Frontal cortex (tissue), 4 donors: ENCODE measurements at places on chromosomes 1 and 21. TPM values are rescaled to one million over a fixed set of nuclear protein-coding genes. Genes with fewer than 3 reads are reported as not detected.

GRCh38 chr1:96538883-96539282 lies 182.7 kb upstream of the PTBP2 start:
- DNase-seq = no peak

The ZBTB8A gene
- 43.2 TPM for total RNA-seq

- no peak for DNase-seq
Measured at GRCh38 chr1:196873385-196873784, 14.5 kb upstream of the CFHR4 start.

DNA sequence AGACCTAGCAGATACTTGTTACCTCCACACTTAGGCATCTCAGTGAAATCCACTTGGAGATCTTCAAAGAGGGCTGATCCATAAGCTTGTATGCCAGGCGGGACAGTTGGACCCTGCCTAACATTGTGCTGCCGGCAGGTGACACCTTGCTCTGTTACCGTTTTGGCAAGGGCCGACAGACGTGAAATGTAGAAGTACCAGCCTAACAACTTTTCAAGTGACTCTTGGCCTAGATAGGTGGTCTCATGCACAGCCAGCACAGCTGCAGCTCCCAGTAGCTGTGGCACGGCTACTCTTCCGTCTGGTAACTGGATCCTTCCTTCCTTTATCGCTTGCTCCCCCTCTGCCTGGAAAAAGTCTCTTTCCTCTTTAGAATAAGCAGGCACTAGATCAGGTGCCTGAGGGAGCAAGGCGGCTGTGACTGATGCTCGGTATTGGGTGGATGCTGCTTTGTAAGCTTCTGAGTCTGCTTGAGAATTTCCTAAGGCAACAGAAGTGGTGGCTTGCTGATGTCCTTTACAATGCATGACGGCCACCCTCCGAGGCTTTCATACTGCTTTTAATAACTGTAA lies 713.5 kb downstream of the AMY1C start:
- DNase-seq = no peak

- no peak for DNase-seq
Measured at GRCh38 chr1:116770625-116771024, 16.4 kb downstream of the CD2 start.

DNA sequence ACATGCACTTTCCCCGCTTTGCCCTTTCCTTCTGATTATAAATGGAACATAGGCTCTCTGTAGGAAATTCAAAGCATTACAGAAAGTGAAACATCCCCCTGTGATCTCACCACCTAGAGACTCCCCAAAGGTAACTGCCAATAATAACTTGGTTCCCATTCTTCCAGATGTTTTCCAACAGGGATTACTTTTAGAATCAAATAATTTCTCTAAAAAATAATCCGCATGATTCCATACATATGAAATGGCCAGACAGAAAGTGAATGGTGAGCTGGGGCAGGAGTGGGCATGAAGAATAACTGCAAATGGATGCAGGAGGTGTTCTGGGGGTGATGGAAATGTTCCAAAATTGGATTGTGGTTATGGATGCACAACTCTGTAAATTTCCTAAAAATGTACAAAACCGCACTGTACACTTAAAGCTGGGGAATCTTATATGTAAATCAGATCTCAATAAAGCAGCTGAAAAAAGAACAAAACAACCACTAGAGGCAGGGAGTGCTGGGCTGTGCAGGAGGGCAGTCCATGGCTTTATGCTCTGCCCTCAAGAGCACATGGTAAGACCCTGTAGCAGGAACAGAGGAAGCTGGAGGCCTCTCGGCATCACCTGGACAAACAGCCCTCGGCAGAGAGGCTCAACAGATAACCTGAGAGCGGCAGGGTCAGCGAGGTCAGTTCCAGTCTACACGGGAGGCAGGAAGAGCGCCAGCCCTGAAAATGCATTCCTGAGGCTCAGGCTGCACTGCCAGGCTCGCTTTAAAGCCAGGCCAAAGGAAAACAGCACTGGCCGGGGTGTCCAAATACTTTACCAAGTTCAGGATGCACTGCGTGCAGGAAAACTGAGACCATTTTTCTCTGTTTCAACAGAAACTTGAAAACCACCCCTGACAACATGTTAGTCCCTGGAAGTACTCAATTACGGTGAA lies 39.7 kb downstream of the CAPZB start:
- no peak for DNase-seq

The HMGCS2 gene
- not detected for total RNA-seq

- DNase-seq = no peak
Measured at GRCh38 chr1:78690516-78690915, 40.9 kb downstream of the IFI44 start.

DNA sequence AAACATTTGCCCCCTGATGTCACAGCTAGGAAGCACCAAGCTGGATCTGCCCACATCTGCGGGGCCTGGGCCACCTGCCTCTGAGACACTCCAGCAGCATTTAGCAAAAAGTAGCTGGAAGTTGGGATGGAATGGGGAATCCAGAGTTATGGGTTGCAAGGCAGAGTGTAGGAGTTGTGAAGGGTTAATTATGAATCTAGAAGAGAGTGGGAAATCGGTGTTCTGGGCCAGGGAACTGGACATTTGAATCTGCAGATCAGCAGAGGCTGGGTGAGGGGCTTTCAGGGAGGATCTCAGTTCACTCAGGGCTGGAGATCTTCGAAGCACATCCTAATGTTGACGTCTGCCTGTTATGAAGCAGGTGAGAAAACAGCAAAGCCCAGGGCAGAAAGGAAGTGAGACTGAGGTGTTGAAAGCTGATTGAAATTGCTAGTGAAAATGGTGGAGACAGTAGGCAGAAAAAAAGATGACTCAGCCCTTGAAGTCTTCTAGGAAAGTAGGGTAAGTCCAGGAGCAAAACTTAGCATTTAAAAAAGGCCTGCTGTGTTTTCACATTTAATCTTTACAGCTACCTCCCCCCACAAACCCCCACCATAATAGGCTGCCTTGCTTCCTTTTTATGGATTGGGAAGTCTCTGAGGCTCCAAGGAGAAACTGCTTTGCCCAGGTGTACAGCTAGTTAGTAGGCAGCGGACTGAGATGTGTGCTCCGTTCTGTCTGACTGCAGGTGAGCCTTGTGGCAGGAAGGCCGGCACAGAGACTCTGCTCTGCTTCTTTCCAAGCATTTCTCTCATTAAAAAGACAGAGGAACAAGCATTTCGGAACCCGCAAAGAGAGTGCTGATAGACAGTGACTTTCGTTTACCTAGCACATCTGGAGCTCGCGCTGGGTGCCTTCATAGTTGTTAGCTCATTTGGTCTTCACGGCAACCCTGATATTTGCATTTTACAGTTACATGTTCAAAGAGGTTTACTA lies 7.2 kb downstream of the VANGL1 start:
- DNase-seq = no peak

The ASCL5 gene
- not detected for total RNA-seq

DNA sequence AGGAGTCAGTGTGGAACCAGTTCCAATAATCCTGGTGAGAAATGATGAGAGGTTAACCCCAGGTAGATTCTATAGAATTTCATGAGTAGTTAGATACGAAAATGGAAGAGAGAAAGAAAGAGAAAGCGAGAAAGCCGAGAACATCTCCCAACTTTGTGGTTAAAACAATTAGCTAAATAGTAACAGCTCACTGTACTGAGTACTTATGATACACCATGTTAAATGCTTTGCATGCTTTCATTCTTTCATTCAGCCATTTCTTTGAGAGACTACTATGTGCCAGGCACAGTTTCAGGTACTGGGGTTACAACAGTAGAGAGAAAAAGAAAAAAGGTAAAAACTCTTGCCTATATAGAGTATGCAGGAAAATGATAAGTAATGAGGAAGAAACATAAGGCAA lies 109.7 kb upstream of the SYT6 start:
- no peak for DNase-seq

- DNase-seq = no peak
Measured at GRCh38 chr1:197808880-197809279, 33.6 kb upstream of the DENND1B start.

DNA sequence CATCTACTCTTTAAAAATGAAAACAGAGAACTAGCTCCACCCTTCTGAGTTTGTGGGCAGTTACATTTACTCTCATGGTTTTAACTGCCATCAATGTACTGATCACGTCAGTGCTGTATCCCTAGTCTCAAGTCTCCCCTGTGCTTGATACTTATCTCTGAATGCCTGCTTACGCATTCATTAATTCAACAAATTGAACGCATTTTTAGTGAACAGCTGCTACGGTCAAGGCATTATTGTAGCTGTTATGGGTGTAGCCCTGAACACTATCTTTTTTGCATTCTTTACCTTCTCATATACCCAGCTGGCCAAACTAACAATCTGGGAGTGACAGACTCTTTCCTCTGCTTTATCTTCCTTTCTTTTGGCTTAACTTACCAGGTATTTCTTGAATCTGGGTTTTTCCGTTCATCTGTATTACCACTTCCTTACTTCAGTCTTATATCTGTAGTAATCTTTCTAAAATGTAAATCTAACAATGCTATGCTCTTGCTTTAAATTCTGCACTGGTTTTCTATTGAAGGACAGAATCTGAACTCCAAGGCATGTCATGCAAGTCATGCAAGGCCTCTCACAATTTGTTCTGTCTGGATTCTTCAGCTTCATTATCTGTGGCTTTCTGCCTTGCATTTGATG lies 33.3 kb downstream of the SMG7 start:
- DNase-seq = no peak

DNA sequence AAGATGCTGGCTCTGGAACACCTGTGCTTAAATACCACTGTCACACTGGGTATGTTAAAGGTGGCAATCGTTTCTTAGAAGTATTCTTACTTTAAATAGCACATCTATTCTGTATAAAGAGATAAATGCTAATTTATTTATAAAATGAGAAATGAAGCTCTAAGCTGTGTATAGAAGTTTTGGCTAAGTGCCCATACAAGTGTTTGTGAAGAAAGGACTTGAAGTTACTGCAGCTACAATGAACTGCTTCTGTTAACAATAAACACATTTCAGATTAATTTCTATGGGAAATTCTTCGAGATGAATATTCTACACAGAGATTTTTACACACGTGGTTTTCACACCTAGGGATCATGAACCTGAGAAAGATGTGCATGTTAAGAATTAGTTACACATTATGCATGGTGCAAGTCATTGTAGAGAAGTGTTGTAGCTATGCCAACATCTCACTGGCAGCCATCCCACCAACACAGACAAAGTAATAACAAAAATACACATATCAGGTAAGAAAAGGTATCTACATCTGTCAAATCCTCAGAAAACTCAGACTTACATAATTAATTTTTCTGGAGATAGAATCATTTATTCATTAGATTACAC lies 16.2 kb downstream of the COL24A1 start:
- no peak for DNase-seq

The UBXN10 gene
- 3.3 TPM for total RNA-seq

The FCGR3A gene
- total RNA-seq = 2.9 TPM

The OR2T29 gene
- not detected for total RNA-seq

The GPR37L1 gene
- total RNA-seq = 0.82 TPM

- no peak for DNase-seq
Measured at GRCh38 chr1:228801068-228801467, 65.8 kb downstream of the RHOU start.

GRCh38 chr1:33460947-33461629 lies 11.4 kb upstream of the ZSCAN20 start:
- no peak for DNase-seq

GRCh38 chr1:178450871-178451270 lies 45.9 kb downstream of the CLEC20A start:
- DNase-seq = no peak

DNA sequence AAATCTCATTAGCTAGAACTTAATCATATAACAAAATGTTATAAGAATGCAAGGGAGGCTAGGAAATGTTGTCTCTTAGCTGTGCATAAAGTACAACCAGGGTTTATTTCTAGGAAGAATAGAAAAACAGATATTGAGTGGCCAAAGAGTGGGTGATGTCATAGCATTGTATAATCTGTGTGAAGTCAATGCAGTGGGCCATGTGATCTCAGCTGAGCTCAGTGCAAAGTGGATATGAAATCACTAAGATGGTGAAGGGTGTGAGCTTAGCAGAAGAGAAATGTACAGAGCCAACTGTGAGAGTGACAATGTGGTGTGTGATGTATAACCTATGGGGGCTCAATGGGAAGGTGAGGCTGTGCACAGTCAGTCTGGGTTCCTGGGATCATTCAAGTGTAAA lies 29.7 kb upstream of the DUSP23 start:
- no peak for DNase-seq

GRCh38 chr21:17709266-17709611 lies 96.5 kb upstream of the BTG3 start:
- no peak for DNase-seq

The NUAK2 gene
- total RNA-seq = 0.41 TPM

The OPRD1 gene
- total RNA-seq = 0.82 TPM
